ENCODE measurements at places on chromosomes 3 and 15.
A peak's percentile ranks its signal among the peaks of the same experiment; 100 is the strongest.

DNA sequence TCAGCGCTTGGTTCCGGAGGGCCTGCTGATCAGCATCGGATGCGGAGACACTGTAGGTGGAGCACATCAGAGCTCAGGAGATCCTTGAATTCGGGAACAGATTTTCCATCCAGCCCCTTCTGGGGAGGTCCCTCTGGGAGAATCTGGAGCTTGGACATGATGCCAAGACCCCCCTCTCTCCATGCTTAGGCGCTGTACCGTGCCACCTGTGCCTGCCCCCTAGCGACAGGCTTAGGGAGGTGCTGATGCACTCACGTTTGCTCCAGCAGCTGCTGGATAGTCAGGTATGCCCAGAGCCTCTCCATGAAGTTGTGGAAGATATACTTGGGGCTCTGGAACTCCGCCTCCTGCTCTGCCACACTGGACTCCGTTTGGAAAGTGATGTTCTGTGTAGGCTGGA, 9.7 kb downstream of the ITIH4 start:
- DNase-seq, result peak; percentile 22

DNA sequence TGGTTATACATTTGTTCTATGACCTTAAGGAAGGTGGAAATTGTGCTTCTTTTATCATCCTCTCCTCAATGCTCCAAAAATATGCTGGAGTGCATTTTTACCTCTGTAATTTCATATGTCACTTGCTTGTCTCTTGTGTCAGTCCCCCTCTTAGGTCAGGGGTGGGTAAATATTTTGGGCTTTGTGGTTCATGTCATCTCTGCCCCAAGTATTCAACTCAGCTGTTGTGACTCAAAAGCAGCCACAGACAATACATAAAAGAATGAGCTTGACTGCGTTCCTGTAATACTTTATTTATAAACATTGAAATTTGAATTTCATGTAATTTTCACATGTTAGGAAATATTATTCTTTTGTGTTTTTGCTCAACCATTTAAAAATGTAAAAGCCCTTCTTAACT, 60.4 kb upstream of the SLC24A5 start:
- no peak for DNase-seq

GRCh38 chr3:69647081-69647480, 92.2 kb upstream of the MITF start:
- no peak for DNase-seq

GRCh38 chr3:116111765-116112164, 333.5 kb downstream of the LSAMP start:
- no peak for DNase-seq

DNA sequence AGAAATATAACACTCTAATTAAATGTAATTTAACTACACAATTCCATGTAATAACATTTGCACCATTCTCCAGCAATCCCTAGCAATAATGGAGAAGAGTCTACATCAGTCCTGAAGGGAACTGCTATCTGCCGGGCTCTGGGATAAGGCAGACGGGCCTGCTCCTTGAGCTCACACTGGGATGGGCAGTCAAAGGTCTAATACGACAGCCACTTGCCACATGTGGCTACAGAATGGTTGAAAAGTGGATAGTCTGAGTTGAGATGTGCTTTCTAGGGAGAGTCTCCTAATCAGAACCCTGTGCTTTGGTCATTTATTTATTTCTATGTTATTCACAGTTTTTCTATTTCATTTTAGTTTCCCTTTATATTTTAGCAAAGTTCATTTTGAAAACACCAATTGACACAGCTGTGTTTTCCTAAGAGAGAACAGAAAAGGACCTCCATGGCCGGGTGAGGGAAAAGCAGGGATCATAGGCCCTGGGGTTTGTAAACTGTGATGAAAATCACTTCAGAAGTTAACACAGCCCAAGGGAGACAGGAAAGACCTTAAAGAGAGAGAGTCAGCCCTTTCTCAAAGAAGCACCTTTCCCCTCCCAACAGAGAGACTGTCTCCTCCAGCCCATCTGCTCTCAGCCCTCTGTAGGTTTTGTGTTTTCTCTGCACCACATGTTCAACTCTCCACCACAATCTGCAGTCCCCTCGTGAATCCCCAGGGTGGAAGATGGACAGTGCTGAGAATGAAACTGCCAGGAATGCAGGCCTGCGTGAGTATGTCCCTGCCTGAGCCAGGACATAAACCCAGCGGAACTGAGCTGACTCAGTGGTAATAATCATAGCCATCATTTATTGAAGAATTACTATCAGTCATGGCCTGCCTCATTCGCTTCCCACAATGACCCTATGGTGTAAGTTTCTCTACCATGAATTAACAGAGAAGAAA, 11.6 kb downstream of the FSIP1 start:
- DNase-seq, result peak; percentile 87
